ENCODE measurements at places on chromosomes 1 and 21. TPM values are rescaled to one million over a fixed set of nuclear protein-coding genes. Genes with fewer than 3 reads are reported as not detected.

DNA sequence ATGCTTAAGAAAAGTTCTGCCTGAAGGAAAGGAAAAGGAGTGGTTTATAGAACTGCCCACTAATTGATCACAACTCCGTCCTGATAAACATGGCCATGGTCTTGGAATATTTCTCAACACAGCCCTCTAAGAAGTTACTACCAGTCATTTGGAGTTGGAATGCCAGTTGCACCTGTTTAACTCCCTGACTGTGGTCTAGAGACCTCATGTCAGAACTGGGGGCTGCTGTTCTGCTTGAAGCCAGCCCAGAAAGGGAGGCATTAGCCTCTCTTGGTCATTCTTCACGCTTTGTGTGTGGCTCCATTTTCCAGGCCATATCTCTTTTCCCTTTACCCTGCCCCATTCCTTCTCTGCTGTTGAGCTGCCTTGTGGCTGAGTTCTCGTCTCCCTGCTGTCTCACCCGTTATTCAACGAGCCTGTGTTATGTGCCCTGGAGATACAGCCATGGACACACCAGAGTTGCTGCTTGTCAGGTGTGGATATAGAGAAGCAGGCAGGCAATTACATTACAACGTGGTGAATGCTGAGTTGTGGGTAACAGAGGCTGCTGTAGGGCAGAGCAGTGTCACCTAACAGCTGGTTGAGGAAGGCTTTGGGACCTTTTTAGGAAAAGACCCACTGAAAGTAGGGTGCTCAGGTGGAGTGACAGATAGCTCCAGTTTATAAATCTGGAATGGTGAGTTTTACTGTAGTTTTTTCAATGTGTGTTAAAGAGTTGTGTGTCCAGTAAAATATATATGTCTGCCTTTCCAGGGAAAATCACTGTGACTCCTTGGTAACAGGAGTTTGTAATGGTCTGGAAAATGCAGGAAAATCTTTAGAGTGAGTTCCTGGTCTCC, 137.0 kb upstream of the IPO9 start:
- no peak for DNase-seq

GRCh38 chr1:192579010-192579738, 3.6 kb downstream of the RGS1 start:
- DNase-seq, result peak; percentile 87

DNA sequence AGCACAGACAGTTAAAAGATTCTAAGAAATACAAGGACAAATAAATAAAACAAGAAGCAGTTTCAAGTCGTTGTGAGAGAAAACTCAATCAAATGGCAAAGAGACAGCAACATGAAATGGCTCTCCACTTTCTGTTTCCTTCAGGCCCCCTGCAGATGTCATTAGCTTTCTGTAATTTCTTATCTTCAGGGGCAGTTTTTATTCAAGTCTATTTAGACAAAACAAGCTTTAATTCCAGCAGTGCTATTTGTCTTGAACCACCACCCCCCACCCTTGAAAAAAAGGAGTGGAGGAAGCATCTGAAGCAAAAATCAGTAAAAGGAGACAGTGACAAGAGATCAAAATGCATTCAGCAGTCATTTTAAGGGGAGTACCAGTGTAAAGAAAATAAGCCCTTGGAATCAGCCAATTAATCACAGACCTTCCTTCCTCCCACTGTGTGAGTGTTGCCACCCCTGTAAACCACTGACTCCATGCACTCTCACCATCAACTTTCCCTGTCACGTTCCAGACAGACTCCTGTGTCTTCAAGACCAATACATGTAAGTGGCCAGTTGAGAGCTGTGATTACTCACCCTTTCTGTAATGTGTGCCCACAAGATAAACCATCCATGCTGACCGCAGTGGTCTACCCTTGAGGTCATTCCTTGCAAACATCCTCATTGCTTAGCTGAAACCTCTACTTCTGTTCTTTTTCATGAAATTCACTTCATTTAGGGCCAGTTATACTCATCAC, 136.1 kb upstream of the HOOK1 start:
- DNase-seq, result peak; percentile 99

GRCh38 chr1:13760921-13761320, 60.9 kb downstream of the PRDM2 start:
- no peak for DNase-seq

GRCh38 chr1:206757524-206758266, 12.9 kb upstream of the IL19 start:
- DNase-seq, result no peak

GRCh38 chr1:219128957-219129356, 44.7 kb upstream of the LYPLAL1 start:
- peak; percentile 18 for DNase-seq

DNA sequence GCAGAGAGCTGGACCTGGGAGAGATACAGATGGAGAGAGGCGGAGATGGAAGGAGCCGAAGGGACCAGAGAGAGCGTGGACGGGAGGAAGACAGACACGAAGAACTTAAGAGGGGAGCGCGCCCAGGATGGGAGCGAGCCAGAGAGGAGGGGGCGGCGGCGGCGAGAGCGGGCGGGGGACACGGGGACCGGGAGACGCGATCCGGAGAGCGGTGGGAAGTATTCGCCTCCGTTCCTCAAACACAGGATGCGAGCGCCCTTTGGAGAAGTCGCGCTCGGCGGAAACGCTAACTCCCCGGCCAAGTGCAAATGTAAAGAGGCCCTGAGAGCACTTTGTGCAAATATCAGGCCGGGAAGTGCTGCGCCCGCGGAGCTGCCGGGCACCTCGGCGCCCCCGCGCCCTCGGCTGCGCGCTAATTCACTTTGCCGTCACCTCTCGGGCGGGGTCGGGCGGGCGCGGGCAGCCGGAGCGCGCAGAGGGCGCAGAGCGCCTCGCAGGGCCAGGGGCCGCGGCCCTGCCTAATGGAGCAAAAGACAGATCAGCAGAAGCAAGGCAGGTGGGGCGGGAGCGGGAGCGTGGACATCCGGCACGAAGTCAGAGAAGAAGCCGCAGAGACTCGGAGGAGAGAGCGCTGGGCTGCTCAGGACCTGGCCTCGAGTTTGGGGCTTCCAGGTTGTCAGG, 281.2 kb downstream of the RRAGC start:
- DNase-seq, result no peak

GRCh38 chr1:18385239-18385790, 95.4 kb upstream of the KLHDC7A start:
- DNase-seq, result no peak

DNA sequence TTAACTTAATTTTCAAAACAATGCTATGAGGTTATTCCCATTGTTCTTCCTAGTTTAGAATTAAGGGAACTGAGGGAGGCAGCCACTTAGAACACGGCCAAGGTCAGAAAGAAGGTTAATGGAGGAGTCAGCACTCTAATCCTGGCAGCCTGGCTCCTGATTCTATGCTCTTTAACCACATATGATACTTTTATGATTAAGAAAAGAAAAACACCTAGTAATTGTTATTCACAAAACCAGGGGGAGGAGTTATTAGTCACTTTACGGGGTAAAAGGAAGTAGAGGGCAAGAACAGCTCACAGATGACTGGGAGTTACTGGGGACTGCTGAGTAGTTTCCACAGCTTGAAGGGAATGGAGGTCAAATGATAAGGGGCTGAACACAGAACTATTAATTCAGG, 38.6 kb downstream of the GADD45A start:
- DNase-seq, result peak; percentile 56

DNA sequence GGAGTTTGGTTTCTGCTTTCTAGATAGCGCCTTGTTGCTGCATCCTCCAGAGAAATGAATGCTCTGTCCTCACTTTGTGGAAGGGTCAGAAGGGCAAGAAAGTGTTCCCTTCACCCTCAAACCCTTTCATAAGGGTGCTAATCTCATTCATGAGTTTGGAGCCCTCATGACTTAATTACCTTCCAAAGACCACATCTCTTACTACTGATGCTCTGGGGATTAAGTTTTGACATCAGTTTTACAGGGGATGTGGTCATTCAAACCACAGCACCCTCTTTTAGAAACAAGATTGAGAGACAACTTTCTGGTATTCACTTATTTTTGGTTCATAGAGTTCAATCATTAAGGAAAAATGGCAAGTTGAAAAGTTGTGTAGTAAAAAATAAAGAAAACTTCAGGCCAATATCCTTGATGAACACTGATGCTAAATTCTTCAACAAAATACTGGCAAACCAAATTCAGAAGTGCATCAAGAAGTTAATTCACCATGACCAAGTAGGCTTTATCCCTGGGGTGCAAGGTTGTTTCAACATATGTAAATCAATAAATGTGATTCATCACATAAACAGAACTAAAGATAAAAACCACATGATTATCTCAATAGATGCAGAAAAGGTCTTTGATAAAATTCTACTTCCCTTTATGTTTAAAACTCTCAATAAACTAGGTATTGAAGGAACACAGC, 442.1 kb downstream of the PTBP2 start:
- no peak for DNase-seq

DNA sequence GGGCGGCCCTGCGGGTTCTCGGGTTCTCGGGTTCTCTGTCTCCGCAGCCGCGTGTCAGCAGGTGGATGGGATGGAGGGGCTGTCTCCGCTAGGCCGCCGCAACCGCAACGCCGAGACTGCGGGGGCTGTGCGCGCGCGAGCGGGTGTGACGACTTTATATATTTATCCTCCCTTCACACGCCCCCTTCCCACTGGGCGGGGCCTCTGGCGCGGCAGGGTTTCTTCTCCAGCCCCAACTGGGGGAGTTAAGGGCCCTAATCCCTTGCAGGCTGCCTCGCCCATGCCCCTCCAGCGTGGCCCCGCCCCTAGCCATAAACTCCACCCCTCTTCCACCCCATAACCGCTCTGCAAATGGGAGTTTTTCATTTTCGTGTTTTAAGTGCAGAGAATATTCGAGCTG, 3.4 kb downstream of the IGSF21 start:
- no peak for DNase-seq

DNA sequence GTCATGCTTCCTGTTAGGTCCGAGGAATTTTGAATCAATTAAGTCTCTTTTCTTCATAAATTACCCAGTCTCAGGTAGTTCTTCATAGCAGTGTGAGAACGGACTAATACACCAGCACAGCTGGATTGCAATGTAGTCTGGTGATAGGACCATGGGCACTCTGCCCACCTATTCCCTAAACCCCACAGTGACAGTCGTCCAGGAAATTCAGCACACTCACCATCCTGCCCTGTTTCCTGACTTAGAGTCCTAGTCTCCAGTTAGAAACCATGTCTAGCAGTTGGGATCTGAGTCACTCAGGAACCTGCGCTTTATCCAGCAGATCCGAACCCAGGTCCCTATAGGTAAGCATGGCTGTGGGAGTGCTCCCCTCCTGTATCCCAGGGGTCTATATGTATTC, 149.3 kb upstream of the TNR start:
- no peak for DNase-seq

Gene SERTAD4
- total RNA-seq, result 19.8 TPM

Gene TMOD4
- total RNA-seq, result not detected

Gene ALG14
- 9.5 TPM for total RNA-seq

Gene MNDA
- total RNA-seq, result not detected

Gene C1orf216
- total RNA-seq, result 17.8 TPM

Gene NTMT2
- not detected for total RNA-seq

Gene AK2
- total RNA-seq, result 350 TPM

Gene AVPR1B
- not detected for total RNA-seq

Gene AMY2A
- total RNA-seq, result not detected

Gene OR2G6
- total RNA-seq, result not detected

Measured in RPMI7951 (cell line).